ENCODE measurements at places on chromosomes 1 and 21.

- no peak for DNase-seq
These were observed 18.3 kb downstream of the TNFRSF9 start for GRCh38 chr1:7922301-7922700.

GRCh38 chr1:150550222-150551050 is 1.2 kb downstream of the ADAMTSL4 start:
- DNase-seq, result no peak

DNA sequence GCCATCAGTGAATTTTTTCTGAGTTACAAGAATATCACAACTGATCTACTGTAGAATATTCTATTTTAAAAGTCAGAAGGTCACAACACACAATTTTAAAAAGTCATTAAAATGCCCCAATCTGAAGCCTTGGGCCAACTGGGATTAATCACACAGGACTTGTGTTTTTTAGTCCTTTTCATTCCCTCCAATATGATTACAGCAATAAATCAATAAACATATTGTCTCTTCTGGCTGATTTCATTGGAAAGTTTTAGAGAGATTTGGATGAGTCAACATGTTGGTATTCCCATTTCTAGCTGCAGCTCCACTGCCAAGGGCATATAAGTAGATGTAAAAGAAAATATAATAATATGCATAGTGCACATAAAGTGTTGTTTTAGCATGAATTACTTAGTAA is 85.8 kb downstream of the NIBAN1 start:
- DNase-seq, result no peak

GRCh38 chr21:36738489-36739126 is 39.7 kb downstream of the SIM2 start:
- no peak for DNase-seq

- no peak for DNase-seq
These were observed 87.3 kb upstream of the SLFNL1 start for GRCh38 chr1:41108696-41109275.

GRCh38 chr1:202462342-202463076 is 114.0 kb downstream of the PPP1R12B start:
- no peak for DNase-seq

DNA sequence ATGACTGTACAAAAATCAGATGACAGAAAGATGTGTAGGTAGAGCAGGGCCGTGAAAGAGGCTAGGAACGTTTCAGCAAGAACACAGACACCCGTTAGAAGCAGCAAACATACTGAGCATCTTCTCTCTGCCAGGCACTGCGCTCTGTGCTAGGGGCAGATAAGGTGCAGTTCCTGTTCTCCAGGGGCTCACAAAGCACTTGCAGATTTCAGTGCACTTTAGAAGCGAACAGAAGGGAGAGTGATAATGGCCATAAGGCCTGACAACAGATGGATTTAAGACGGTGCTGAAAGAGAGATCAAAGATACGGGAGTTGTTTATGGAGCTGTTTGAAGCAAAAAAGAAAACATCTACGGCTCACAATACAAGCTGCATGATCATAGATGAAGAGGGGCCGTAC is 200.3 kb upstream of the FOXD3 start:
- no peak for DNase-seq

DNA sequence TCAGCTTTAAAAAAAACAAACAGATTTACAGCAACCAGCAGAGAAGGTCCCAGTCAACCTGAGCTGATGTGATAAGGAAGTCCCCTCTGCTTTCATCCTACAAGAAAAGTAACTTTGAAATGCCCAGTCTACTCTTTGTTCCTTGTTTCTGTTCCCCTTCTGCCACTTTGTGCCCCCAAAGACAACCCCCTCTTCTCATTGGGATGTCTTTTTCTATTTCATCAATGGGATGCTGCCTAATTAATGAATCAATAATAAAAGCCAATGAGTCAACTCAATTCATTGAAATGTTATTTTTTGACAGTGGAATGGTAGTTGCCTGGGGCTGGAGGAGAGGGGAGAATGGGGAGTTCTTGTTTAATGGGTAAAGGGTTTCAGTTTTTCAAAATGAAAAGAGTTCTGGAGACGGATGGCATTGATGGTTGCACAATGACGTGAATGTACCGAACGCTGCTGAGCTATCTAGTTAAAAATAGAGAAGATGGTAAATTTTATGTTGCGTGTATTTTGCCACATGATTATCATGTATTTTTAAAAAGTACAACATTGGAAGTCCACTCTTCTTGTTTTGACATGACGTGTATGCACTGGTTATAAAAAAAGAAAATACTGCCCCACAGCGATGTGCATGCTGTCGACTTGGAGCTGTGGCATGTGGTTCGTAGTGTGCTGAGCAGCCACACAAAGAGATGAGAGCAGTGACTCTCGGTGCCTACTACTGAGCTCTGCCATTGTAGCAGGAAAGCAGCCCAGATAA is 22.4 kb upstream of the PADI2 start:
- no peak for DNase-seq

GRCh38 chr1:207649210-207649753 is 4.3 kb downstream of the CR1L start:
- no peak for DNase-seq

DNA sequence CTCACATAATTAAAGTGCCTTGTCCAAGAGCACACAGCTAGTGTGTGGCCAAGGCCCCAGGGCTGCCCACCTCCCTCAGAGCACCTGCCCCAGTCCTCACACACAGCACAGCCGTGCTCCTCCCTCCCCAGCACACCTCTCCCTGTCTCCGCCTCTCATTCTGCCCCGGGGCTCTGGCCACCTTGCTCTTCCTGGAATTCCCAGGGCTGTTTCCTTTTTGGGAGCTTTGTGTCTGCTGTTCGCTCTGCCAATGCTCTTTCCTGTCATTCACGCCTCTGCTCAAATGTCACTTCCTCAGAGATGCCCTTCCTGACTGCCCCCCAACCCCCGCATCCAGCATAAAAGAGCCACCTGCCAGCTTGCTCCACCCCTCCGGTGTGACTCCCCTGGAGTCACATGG is 13.3 kb downstream of the SLC6A17 start:
- DNase-seq, result no peak

DNA sequence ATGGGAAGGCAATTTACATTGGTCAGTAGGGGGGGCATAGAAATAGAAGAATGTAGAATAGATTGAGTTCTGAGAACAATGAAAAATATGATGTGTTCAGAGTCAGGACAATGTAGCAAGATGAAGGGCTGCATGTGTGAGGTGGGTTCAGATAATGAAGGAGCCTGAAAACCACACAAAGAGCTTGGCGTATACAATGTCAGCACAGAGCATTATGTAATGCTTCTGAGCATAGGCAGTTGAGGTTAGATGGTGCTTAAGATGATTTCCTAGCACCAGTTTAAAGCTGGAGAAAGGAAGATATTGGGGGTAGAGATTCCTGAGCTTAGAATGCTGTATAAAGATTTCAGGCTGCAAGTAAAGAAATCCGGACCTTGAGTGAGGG is 202.0 kb upstream of the SNX7 start:
- no peak for DNase-seq

DNA sequence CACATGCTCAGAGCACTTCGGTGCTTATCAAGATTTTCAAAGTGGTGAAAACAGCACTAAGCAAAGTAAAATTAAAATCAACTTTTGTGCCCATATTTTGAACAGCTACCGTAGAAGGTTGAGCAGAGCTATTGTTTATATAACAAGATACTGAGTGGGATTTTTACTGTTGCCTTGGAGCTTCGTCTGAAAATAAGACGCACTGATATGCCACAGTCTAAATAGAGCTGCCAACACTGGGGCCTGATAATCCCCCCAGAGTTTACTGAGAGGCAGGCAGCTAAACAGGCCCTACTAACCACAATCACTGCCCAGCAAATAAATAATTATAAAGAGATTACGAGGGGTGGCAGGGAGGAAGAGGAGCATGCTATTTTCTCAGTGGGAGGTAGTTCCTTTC is 650 bp upstream of the CCDC190 start:
- DNase-seq, result no peak

DNA sequence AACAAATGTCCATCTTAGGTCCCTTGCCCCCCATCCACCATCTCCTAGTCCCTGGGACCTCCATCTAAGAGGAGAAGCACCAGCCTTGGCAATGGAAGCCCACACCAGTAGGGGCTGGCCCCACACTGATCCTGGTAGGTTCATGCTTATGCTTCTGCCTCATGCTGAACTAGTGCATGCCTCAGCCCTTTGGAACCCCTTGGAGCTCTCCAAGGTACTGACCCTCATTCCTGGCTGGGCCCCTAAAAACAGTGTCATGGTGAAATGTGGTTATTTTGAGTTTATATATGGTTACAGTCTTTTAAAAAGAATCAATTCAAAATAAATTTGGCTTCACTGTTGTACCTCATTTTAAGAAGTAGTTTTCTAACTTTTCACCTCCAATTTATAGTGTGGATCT is 108.3 kb downstream of the HIVEP3 start:
- peak; percentile 56 for DNase-seq

- DNase-seq, result no peak
These were observed 99.2 kb upstream of the TNR start for GRCh38 chr1:175842550-175842949.

DNA sequence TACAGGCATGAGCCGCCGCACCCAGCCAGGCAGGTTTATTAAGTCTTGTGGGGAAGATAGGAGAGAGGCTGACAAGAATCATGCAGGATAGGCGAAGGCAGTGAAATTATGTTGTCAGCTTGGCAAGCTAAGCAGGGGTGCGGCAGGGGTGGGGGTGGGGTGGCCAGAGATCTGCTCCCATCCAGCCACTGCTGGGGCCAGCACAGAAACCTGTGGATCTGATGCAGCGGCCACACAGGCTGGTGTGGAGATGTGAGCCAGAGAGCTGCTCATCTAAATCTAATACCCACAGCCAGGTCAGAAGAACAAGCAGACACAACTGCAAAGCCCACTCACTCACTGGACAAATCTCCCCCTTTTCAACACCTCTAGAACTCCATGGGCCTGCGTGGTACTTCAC is 68.7 kb downstream of the KCTD3 start:
- no peak for DNase-seq

- DNase-seq, result no peak
These were observed 129.2 kb downstream of the PLPP3 start for GRCh38 chr1:56450004-56450666.

DNA sequence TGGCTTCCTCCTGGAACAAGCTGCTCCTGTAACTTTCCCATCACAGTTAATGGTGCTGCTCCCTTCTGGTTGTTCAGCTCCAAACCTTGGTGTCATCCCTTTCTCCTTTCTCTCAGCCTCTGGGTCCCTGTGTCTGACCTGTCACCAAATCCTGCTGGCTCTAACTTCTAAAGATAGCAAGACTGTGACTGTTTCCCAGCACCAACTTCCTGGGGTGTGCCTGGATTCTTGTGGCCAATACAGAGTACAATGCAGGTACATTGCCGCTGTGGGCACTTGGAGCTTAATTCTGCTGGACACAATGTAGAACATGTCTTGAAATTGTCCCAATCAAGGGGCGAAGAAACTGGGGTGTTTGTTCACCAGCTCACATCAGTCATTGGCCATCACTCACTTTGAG is 156.7 kb upstream of the CSF3R start:
- DNase-seq, result no peak

- no peak for DNase-seq
These were observed 42.2 kb upstream of the TRABD2B start for GRCh38 chr1:48039088-48040054.

DNA sequence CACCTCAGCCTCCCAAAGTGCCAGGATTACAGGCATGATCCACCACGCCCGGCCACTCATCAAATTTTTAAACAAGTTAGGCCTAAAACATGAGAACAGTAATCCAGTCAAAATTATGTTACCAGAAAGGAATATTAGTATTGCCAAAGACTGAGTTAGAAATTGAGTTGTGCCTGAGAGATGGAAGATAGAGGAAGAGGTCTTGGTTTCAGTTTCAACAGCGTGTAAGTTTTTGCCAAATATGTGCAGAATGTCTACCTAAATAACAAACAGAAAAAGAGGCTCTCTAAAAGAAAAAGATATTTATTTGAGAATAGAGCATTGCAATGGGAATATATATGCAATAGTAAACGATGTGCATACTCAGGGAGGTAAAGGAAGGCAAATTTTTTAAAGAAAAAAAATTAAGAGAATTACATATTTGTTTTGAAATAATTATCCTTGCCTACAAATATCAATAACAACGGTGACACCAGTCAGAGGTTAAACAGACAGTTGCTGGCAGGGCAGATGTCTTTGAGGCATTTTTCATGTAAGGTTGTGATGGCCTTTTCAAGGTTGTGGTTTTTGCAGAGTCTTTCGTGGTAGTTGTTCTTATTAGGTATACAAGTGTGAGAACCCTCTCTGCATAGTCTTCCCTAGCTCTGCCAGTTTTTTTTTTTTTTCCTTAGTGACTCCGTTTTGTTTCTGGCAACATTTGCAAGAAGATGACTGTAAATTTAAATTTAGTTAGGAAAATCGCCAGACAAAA is 2.2 kb upstream of the CD1B start:
- no peak for DNase-seq

- DNase-seq, result no peak
These were observed 67.6 kb upstream of the EDEM3 start for GRCh38 chr1:184822267-184822666.

GRCh38 chr1:170716835-170717429 is 53.0 kb downstream of the PRRX1 start:
- DNase-seq, result no peak

- DNase-seq, result no peak
These were observed 264.9 kb downstream of the DYRK1A start for GRCh38 chr21:37631319-37632117.

- DNase-seq, result no peak
These were observed 12.4 kb downstream of the IER5 start for GRCh38 chr1:181100934-181101333.

DNA sequence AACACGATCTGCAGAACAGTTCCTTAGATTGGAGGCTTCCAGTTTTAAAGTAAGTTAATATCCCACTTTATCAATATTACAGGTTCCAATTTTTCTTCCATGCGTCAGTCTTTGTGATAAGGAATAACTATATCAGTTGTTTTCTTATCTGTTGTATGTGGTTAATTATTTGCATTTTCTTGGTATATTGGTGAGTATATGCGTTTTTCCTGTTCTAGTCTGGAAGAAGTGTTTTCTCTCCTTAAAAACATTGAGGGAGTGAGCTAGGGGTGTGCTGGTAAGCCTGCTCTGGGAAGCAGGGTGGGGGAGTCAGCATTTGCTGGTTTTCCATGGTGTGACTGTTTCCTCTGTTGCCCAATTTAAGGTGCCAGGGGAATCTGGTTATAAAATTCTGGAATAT is 50.2 kb upstream of the KIF1B start:
- DNase-seq, result no peak

DNA sequence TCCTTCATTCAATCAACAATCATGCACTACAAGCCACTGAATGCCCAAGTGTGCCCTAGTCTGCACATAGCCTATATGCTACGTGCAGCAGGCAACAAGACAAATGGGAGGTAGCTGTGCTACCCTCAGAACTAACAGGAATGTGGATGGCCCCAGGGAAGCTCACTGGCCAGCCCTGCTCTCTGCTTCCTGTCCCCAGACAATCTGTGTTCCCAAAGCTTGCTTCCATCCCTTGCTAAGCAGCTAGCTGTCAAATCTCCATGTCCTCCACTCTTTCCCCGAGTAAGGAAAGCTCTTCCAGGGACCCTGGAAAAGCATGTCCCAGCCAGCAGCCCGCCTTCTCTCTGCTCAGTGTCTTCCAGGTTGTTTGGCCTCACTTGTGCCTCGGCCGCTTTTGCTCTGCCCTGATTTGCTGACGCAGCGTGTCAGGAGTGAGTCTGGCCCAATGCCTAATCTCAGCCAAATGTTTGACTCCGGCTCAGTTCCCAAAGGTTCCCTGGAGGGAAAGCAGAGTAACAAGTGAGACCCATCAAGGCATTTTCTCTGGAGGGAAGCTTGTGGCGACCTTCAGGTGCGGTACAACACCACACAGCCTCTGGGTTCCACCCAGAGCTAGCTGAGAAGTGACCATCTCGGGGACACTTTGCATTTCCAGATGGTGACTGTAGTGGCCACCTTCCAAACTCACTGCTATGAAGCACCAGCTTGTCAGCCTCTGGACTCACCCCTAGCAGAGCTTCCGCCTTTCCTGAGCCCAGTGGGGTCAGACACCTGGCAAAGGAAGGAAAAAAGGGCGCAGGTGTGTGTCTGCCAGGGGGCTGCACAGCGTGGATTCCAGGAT is 243.4 kb downstream of the RHOU start:
- no peak for DNase-seq

Data from activated CD4-positive, alpha-beta T cell treated with anti-CD3 and anti-CD28 coated beads, Interleukin-2, Interleukin-6, amounts not matched to agents 100 ng/mL and 50 ng/mL, durations not matched to agents 16 hours and 8 hours (primary cell).